ENCODE measurements at places on chromosomes 3 and 15.

DNA sequence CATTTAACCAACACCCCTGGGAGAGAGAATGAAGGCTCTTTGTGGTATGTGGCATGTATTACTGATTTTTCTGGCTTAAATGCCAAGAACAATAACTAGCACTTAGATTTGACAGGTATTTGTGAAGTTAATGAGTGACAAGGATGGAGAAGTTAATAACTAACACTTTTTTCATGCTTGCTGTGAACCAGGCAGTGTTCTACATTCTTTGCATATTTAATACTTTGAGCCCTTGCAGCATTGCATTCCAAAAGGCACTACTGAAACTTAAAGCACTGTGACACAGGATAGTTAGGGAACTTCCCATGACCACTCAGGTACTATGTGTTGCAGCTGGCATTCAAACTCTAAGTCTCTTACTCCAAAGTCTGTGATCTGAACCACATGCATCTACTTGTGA is 650.6 kb downstream of the ZPLD1 start:
- no peak for DNase-seq

- peak; percentile 61 for DNase-seq
These were observed 12.9 kb downstream of the OPA1 start for GRCh38 chr3:193605876-193606275.

DNA sequence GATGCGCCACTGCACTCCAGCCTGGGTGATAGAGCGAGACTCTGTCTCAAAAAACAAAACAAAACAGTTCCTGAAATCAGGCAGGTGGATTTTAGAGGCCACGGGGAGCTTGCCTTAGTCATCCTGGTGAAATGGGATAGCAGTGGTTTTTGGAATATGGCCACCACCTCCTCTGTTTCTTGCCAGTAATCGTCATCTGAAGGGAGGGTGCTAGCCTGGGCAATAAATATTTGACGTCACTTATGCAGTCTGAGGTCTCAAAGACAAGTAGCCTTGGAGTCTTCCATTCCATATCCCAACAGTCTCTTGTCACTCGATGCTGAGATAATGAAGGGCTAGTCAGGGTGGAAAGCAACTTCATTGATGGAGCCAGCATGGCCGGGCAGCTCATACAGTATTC is 55.2 kb downstream of the KCNAB1 start:
- no peak for DNase-seq

DNA sequence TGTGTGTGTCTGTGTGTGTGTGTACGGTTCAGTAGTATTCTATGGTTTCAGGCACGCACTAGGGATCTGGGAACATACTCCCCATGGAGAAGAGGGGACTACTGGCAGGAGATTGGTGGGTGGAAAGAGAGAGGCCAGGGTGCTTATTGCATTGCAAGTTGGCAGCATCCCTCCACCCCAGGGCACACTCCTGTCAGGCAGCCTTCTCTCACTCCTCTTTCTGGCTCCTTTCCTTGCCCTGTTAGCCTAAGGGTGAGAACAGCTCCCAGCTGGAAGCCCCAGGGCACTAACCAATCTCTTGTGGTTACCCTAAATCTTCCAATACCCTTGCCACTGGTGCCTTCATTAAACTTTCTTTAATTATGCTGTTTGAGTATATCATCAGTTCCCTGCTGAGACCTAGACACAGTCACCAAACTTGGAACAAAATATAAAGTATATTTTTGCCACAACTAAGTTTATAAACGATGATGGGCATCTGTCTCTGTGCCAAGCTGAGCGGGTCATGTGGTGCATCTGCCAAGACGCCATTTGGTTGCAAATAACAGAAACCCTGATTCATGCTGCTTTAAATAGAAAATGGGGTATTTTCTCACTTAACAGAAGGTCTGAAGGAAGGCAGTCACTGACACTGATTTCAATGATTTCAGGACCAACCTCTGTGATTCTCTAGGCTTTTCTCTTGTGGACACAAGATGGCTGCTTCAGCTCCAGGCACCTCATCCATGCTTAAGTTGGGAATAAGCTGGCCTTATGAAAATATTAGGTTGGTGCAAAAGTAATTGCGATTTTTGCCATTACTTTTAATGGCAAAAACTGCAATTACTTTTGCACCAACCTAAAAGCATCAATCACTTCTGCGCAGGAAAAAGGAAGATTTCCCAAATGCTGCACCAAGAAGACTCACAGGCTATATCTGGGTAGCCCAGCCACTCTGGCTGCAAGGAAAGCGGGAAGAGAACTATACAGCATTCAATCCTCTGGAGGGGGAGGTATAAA is 476.9 kb upstream of the PROK2 start:
- no peak for DNase-seq

- no peak for DNase-seq
These were observed 14.8 kb downstream of the FYCO1 start for GRCh38 chr3:45980819-45981218.

DNA sequence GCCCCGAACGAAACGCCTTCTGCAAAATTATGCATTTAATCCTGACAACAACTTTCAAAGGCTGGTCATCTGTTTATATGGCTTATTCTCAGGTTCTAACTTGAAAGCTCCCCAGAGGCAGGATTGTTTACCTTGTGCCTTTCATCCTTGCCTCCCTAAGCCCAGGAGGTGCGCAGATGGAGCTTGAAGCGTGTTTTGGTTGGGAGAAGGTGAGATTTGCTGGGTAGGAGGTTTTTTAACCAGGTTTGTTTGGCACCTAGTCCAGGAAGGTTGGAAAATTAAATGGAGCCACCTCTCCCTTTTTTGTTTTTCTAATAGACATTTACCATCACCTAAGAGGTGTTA is 675 bp downstream of the TSEN2 start:
- DNase-seq: no peak

DNA sequence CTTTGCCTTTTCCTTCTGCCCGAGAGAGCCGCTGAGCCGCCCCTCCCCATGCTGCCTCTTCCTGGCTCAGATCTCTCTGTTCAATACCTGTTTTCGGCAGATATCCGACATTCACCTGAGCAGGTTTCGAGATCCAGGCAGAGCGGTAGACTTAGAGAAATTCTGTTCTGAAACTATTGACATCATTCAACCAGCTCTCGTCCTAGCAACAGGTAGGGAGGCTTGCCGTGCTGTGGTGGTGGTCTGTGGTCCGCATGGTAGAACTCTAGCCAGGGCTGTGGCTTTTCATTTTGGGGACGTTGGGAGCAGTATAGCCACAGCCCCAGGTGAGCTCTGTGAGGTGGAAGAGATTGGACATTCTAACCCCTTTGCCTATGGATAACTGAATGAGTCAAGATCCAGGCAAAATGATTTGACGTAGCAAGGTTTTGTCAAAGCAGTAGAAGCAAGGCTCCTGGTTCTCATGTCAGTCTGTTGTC is 810 bp downstream of the TMEM62 start:
- DNase-seq: no peak

- DNase-seq: no peak
These were observed 51.0 kb upstream of the TSC22D2 start for GRCh38 chr3:150357140-150357539.

GRCh38 chr3:123421353-123422174 is 27.3 kb downstream of the ADCY5 start:
- DNase-seq: no peak

GRCh38 chr3:19970327-19970726 is 23.4 kb downstream of the RAB5A start:
- no peak for DNase-seq

DNA sequence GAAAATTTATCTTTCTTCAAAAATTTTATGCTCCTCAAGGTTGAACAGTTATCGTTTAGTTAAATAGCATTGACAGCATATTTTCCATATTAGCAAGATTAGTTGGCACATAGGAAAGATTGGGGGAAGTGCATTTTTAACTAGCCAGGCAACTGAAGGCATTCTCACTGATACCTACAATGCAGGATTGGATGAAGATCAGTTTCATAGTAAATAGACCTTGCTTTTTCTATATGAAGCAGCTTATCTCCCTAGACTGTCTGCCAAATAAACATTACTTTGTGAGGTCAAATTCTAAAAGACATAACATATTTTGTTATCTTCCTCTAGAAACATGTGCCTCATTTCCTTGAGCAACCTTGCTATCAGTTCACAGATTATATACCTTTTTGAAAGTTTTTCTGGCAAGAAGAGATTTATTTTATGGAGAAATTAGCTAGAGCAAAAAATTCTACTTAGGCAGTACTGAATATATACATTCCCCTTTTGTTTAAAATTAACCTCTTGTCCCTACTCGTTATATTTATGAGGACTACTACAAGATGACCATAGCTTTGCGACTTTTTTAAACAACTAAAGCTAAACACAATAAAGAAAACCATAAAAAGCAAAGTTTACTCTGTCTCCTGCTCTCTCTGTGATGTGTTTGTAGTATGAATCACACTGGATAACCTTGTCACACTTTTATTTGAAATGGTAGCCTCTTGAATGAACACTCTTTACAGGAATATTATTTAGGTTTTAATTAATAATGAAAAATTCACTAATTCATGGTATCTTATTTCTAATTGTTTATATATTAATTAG is 654.9 kb upstream of the TBL1XR1 start:
- no peak for DNase-seq

DNA sequence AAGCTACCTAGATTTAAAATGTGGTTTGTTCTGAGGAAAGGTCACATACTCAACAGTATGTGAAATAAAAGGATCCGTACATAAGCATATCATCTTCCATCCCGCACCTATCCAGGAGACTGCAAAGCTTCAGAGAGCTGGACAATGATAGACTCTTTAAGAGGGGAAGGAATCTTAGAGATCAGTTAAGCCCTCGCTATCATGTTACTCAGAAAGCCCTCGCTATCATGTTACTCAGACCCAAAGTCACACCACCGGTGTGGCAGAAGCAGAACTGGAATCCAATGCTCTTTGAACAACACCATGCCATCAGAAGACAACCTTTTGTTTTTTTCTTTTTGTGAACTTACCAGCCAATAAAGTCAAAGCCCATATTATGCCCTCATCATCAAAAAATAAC is 5.8 kb downstream of the ANO10 start:
- DNase-seq: no peak

GRCh38 chr3:188635258-188636042 is 481.5 kb downstream of the LPP start:
- DNase-seq: no peak

DNA sequence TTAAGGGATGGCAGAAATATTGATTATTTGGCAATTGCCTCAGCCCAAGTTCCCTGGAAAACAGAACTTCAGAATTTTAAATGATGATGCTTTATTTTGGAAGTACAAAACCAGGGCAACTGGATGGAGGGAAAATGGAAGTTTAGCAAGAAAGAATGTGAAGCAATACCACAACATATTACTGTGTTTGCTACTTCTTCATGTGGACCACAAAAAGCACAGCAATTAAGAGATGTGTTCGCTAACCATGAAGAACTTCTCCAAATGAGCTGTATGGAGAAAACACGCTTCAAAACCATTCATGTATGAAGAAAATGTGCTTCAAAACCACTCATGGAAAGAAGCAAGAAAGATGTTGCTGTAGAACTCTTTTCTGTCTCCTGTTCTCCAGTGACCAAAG is 64.7 kb upstream of the ARL6 start:
- DNase-seq: no peak

GRCh38 chr15:75016431-75016830 is 7.0 kb upstream of the PPCDC start:
- no peak for DNase-seq

GRCh38 chr3:58274027-58274614 is 31.9 kb upstream of the RPP14 start:
- DNase-seq: no peak

GRCh38 chr3:63872135-63872924 is 8.7 kb downstream of the ATXN7 start:
- no peak for DNase-seq

GRCh38 chr3:2910997-2911396 is 199.2 kb downstream of the IL5RA start:
- no peak for DNase-seq

DNA sequence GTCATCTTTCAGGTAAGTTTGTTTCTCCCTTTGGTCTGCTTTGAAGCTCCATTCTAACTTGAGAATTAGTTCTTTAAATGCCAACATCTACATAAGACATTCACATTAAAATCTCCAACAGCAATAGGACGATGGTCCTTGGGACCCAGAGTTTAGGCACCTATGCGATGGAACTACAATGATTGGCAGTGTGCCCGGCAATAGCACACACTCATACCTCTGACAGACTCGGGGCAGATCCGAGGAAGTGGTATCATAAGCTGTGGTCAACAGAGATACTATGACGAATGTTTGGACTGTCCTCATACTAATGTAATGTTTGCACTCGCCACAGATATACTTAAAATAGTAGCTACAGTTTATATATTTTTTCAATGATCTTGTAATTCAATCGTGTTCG is 34.2 kb upstream of the NR2F2 start:
- no peak for DNase-seq

DNA sequence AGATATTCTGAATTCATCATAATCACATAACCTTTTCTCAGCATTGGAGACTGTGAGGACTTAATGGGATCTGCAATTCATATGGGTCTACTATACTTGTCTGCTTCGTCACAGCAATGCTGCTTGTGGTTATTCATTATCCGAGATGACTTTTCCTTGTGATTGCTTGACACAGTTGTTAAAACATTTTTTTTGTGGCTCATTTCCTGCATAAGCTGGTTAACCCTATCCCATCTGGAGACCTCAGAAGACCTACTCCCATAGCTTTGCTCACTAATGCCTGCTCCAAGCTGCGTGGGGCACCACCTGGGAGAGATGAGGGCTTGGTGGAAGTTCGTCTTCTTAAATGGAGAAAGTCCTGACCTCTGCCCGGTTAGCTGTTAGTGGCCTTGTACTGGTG is 360.8 kb downstream of the CHST2 start:
- no peak for DNase-seq

- DNase-seq: no peak
These were observed 35.5 kb downstream of the LEO1 start for GRCh38 chr15:51936105-51936478.

DNA sequence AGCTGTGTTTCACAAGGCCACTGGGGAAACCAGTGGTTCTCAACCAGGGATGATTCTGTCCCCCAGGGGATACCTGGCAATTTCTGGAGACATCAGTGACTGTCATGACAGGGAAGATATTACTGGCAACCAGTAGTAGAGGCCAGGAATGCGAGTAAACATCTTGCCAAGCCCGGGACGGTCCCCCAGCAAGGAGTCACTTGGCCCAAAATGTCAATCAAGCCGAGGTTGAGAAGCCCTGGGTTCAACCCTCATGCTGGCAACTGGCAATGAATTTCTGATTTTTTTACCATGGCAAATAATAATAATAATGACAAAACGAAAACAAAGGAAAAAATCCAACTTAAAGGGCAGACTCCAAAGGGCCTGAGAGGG is 65.5 kb upstream of the RPL32 start:
- DNase-seq: no peak

- DNase-seq: no peak
These were observed 76.4 kb downstream of the UBR1 start for GRCh38 chr15:43029476-43029875.

Data from neural crest cell (in vitro differentiated cells).